B cell (primary cell): ENCODE measurements at places on chromosomes 2 and 18. TPM values are rescaled to one million over a fixed set of nuclear protein-coding genes. Genes with fewer than 3 reads are reported as not detected.

The HADHA gene
- 96.7 and 104 TPM in 2 replicates for total RNA-seq

The ZEB2 gene
- total RNA-seq = 217 and 232 TPM in 2 replicates

The PXDN gene
- total RNA-seq = 1.4 TPM in 2 replicates

The NAT8 gene
- not detected in 2 replicates for total RNA-seq

- DNase-seq = no peak
Measured at GRCh38 chr2:14292964-14293363, 339.6 kb upstream of the LRATD1 start.

- DNase-seq = no peak
Measured at GRCh38 chr2:66494708-66495107, 59.8 kb downstream of the MEIS1 start.

DNA sequence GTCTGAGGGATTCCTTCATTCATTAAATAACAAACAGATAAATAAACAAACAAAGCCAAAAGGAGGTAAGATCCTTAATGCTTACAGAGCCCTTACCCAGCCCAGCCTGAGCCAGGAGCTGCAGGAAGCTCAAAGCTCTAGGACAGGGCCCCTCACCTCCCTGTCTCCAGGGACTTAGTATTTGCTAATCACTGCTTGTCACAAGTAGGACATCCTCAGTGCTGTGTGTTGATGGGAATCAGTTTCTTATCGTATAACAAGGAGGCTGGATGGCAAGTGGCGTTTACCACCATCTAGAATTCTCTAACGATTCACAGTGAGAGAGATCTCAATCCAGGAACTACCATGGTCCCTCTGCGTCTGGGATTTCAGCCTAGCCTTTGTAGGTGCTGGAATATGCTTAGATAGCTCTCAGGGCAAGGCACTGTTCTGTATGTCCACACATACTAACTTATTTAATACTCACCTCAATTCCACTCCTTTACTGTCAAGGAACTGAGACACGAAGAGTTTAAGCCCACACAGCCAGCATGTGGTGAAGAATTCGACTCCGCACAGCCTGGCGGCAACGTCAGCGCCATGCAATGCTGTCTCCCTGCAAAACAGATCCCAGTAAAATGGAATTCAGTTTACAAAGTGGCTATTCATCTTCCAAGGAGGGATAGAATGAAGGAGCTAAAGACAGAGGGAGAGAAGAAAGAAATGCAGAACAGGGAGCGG lies 164.8 kb downstream of the MYCN start:
- DNase-seq = no peak
